Muscle of back (tissue), 13 donors: ENCODE measurements at places on chromosomes 3 and 15. TPM values are rescaled to one million over a fixed set of nuclear protein-coding genes. Genes with fewer than 3 reads are reported as not detected.

Gene PAK6
- polyA plus RNA-seq = 0.17 TPM

DNA sequence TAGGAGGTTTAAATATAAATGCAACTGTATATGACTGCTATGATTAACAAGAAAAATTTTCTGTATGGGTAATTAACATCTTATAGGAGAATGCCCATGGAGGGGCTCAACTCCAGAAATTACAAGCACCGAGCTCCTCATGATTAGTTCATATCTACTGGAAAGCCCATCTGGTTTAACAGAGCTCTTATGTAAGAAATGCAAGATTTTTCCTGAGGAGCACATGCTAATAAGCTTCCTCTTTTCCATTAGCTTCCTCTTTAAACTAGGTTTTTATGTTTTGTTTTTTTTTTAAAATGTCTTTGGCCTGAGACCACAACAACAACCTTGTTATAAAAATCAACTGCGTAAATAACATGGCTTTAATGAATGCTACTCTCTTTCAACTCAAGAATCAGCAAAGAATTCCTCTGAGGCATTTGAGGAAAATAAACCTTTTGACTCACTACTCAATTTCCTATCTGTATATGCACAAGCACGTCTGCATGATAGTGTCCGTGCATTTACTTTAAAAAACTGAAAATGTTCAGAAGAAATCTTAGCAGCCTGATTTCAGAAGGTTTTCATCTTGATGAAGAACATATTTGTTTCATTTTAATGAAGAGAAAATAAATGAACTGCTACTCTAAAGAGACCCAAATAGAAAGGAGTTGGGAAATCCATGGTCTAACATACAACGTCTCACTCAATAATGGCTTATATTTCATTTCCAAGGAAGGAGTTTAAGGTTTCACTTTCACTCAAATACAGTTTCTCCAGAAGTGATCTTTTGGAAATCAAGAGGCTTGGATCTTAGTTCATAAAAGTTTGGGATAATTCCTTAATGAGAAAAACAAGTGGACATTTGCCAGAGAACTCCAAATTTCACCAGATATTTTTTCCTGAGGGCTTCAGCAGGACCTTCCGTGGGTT lies 180.8 kb downstream of the KCNAB1 start:
- no peak for DNase-seq

Gene TTLL13
- not detected for polyA plus RNA-seq

DNA sequence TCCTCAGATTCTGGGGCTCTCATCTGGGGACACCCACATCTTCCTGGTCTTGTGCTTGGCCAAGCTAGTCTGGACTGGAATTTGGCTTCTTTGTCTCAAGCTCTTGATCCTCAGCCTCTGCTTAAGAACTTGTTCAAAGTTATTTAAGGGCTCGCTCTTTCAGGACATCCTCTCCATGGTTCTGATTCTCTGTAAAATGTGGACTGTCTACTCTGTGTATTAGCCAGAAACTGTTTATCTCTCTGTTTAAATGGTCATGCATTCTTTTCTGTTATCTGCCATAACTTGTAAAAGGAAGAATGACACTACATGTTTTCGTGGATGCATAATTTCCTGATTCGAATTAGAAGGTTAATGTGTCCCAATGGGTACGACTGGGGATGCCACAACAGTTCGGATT lies 79.4 kb downstream of the COL6A5 start:
- DNase-seq = no peak

GRCh38 chr3:155231792-155232191 lies 61.7 kb downstream of the STRIT1 start:
- no peak for DNase-seq

GRCh38 chr3:43023746-43024145 lies 44.6 kb downstream of the GASK1A start:
- no peak for DNase-seq

- DNase-seq = no peak
Observed at GRCh38 chr3:10665592-10665991, 150.4 kb upstream of the SLC6A11 start.

Gene ADIPOQ
- not detected for polyA plus RNA-seq

DNA sequence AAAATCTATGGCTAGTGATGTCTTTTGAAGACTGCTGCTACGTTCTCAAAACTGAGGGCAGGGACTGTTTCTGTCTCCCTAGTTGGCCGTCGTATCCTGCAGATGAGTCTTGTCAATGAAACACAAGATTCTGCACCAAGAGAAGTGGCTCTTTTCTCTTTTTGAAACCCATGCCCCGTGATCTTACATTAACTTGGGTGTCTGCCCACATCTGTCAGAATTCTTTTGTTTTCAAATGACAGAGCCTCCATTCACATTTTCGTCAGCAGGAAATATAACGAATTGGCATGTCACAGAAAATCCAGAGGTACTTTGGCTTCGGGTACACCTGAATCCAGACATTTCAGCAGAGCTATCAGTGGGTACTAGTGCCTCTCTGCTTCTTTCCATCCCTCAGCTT lies 331.3 kb upstream of the PROK2 start:
- no peak for DNase-seq

DNA sequence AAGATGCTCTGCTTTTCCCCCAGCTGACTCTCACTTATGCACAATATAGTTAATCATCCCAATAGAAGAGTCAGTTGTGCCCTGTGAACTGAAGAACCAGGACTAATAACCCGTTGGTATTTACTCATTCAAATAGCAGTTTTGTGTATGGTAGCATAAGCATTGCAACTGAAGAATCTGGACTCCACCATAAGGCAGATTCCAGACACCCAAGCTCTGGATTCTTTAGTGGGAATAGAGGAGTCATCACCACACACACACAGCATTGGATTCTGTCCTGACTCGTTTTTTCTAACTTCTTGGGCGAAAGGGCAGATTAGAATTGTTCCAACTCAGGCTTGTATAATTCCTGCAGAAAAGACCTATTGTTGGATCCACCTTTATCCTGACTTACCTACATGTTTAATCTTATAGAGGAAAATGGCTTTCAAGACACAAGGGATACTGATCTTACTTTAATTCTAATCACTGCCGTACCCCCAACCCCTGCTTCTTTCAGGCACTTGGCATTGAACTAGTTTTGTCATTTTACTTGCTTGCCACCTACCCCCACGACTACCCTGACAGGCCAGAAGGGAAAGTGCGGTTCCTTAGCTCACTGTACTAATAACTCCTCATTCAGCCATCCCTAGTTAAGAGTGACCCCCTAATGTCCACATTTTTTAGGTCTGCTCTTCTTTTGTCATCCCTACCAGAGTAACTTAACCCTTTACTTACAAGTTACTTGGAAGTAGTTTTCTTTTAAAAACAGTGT lies 42.3 kb downstream of the NKIRAS1 start:
- DNase-seq = no peak

Gene RRP9
- polyA plus RNA-seq = 14.8 TPM

DNA sequence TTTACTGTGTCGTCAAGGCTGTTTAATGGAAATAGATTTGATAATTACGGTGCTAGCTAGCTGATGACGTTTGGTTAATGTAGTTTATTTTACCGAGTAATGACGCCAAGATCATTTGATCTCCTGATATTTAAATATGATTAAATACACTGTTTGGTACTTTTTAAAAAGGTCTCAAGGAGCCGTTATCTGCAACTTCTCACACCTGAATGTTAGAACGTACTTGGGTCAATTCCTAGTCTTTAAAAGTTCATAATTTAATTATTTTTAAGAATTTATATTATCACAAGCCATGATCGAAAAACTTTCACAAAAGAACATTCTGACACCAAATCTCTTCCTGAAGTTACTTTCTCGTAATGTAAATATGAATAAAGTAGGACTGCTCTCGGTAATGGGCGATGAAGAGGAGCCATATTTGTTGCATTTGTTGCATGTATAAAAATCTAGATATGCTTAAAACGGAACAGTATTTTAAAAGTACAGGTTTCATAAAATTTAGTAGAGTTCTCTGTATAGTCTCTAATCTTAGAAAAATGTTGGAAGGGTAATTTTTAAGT lies 16.2 kb upstream of the CHD2 start:
- DNase-seq = no peak

- DNase-seq = no peak
Observed at GRCh38 chr3:69781593-69781992, 42.3 kb downstream of the MITF start.

Gene CADM2
- 12.4 TPM for polyA plus RNA-seq

DNA sequence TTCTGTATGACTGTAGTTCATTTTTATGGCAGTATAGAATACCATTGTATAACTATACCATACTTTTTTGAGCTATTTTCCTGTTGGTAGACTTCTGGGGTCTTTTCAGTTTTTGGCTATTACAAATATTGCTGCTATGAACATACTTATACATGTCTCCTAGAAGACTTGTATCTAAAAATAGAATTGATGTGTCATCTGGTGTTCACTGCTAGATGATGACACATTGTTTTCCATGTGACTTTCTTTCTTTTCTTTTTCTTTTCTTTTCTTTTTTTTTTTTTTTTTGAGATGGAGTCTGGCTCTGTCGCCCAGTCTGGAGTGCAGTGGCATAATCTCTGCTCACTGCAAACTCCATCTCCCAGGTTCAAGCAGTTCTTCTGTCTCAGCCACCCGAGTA lies 69.8 kb downstream of the SH3GL3 start:
- DNase-seq = peak; percentile 5

Gene RPL29
- 3,099 TPM for polyA plus RNA-seq

Gene IRAK2
- 0.51 TPM for polyA plus RNA-seq

Gene CLK3
- 37.3 TPM for polyA plus RNA-seq

DNA sequence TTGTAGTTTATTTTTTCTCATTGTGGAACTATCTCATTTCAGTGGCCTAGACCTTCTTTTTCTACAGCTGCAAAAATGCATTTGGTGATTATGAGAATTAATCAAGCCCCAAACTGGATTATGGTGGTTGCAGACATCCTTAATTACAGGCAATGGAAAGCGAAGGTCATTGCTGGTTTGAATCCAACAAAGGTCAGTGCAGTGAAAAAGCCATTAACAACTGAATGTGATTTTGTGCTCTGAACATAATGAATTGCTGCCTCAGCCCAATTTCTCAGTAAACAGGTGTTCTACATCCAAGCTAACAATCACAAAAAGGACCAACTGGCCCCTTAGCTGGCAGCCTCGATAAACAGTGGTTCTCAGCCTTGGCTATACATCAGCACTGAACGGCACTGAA lies 260.1 kb upstream of the DPPA4 start:
- no peak for DNase-seq

Gene RTP1
- polyA plus RNA-seq = not detected

DNA sequence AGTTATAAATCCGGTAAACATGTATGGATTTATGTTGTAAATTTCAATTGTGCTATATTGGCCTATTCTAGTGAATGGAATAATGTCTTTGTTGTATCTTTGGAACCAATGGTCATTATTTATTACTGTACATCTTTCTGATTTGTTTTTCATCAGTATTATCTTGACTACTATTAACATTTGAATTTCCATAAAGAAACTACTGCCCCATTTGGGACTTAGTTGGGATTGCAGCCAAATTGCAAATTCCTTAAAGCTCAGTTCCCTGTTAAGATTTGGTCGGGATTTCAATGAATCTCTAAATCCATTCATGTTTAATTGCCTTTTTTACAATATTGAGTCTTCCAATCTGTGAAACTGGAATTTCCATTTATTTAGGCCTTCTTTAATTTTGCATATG lies 822.4 kb upstream of the CADM2 start:
- DNase-seq = no peak

GRCh38 chr3:39414421-39414907 lies 7.9 kb downstream of the RPSA start:
- no peak for DNase-seq

- DNase-seq = no peak
Observed at GRCh38 chr15:41892621-41893421, 1.0 kb downstream of the SPTBN5 start.

DNA sequence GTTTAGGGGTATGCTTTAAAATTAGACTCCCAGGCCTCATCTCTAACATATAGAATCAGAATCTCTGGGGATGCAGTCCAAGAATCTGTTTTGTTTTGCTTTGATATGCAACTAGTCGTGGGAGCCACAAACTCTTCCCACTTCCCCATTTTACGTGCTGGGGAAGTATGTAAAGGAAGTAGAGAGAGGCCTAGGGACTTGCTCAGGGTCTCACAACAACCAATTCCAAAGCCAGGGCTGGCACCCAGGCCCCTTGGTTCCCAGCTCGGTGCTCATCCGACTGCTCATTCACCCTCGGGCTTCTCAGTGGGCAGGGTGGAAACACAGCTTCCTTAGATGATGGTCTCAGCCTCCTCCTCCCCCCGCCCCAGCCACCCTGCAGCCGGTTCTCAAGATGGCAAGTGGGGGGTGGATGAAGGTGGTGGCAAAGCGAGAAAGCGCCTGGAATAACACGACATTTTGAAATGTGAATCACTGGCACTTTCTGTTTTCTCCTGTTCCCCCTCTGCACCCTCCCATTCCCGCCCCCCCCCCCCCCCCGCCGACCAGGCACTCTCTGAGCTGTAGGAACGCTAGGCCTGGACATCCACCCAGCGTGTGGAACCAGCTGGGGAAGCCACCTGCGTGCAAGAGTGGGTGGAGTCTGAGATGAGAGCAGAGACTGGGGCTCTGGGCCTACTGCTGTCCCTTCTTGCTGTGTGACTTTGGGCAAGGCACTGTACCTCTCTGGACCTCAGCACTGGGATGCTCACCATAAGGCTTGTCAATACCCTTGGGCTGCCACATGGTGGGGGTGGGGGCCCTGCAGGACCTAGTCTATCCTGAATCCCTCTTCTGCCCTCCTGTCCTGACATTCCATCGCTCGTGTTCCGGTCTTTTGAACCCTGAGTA lies 214.5 kb downstream of the RPLP1 start:
- no peak for DNase-seq

DNA sequence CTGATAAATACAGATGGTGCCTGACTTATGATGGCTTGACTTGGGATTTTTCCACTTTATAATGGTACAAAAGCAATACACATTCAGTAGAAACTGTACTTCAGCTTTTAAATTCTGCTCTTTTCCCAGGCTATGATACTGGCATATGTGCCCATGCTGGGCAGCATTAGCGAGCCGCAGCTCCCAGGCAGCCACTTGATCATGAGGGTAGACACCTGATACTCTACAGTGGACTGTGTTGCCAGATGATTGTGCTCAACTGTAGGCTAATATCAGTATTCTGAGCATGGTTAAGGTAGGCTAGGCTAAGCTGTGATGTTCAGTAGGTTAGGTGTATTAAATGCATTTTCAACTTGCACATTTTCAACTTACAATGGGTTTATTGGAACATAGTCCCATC lies 17.7 kb upstream of the FEM1B start:
- DNase-seq = no peak

DNA sequence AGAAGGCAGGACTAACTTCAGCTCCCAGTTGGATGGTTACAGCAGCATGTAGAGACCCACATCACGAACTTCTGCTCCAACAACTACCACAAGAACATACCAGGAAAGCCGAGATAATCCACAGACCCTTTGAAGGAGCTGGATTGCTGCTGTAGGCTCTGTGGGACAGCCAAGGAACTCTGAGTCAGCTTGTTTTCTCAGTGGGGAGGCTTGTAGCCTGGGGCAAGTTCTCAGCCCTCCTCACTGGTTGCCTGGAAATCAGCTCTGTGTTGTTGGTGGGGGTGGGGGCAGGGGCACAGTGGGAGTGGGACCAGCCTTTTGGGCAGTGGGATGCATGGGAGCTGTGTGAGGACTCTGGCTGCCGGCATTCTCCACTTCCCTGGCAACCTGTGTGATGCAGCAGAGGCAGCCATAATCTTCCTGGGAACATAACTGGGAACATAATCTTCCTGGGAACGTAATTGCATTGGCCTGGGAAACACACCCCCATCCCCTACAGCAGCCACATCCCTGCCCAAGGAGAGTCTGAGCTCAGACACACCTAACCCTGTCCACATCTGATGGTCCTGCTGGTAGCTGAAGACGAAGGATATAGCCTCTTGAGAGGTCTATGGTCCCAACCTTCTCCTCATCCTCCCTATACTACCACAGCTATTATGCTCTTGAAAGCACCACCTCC lies 153.1 kb downstream of the PEAK1 start:
- no peak for DNase-seq

GRCh38 chr3:25556447-25556846 lies 108.3 kb downstream of the TOP2B start:
- peak; percentile 59 for DNase-seq
